ENCODE measurements at places on chromosomes 11 and 22.

- DNase-seq: no peak
These were observed 24.2 kb downstream of the RTN3 start for GRCh38 chr11:63705526-63705925.

GRCh38 chr11:130999992-131000770, 83.9 kb upstream of the SNX19 start:
- DNase-seq: peak; percentile 55

- no peak for DNase-seq
These were observed 3.0 kb upstream of the SLC43A3 start for GRCh38 chr11:57429946-57430345.

DNA sequence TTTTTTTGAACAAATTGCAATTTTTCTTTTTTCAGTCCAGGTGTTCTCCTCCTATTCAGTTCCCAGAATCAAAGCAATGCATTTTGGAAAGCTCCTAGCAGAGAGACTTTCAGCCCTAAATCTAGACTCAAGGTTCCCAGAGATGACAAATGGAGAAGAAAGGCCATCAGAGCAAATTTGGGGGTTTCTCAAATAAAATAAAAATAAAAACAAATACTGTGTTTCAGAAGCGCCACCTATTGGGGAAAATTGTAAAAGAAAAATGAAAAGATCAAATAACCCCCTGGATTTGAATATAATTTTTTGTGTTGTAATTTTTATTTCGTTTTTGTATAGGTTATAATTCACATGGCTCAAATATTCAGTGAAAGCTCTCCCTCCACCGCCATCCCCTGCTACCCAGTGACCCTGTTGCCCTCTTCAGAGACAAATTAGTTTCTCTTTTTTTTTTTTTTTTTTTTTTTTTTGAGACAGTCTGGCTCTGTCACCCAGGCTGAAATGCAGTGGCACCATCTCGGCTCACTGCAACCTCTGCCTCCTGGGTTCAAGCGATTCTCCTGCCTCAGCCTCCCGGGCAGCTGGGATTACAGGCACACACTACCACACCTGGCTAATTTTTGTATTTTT, 6.2 kb upstream of the UBE4A start:
- no peak for DNase-seq

GRCh38 chr11:95089620-95090542, at the start of gene ENDOD1:
TSS of gene ENDOD1 (plus strand) at chr11:95089846. CDS start at chr11:95089928, 82 bp downstream.
- no peak for DNase-seq

DNA sequence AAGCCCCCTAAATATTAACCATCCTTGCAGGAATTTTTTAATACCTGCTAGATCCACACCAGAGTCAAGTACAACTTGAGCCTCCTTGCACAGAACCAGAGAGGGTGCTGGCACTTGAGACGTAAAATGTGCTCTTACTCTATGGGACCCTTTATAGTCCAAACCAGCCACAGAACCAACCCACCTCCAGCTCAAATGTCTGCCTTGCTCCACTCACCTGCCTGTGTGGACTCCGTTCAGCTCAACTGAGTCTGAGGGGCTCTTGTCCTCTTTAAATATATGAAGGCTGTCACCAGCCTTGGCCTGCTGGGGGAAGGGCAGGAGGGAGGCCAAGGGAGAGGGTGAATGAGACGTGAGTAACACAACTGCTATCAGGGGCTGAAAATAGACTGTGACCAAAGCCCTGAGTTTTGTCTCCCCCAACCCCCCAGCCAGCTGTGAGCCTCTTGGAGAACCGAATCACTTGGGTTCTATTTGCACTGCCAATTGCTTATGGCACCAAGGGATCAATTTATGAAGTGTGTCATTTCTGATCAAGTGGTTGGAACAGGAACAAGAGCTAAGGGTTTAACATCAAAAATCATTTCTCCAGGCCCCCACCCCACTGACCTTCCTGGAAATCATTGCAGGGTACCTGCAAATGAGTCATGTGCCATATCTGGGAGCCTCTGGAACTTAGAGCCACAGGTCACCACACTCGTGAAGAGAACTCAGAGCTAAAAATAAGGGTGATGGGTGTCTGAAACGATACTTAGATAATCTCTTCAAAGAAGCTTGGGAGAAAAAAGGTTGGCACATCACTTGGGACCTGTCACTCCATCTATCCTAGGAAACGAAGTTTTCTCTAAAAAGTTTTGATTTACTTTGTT, at the start of gene CSRP3:
CSRP3 (minus strand) TSS at position 247 of the 869 bp plus-strand sequence. CDS start 9,535 bp downstream, outside the sequence.
- no peak for DNase-seq

DNA sequence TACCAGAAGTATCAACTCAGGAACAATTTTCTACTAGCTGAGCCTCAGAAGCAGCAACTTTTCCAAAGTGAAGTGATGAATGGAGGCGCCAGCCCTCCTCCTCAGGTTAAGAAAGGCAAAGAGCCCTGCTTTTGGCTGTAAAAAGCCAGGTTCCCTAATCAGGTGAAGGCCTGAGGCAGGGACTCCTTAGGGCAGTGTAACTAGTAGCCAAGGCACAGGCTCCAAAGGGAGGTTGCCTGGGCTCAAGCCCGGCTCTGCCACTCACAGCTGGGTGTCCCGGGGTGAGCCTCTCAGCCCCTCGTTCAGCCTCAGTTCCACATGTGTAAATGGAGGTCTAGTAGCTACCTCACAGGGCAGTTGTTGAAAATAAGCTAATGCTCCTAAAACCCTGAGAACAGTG, 19.5 kb downstream of the TSKU start:
- DNase-seq: no peak
